ENCODE measurements at places on chromosomes 4 and X.

- no peak for DNase-seq
Measured at GRCh38 chr4:113881256-113881655, 98.2 kb downstream of the ARSJ start.

GRCh38 chrX:9794495-9794894, 8.3 kb downstream of the SHROOM2 start:
- DNase-seq = no peak

GRCh38 chr4:181478656-181479055, 764.5 kb upstream of the TENM3 start:
- DNase-seq = no peak

- DNase-seq = no peak
Measured at GRCh38 chr4:83382850-83383249, 48.2 kb upstream of the HPSE start.
